ENCODE measurements at places on chromosomes 1 and 21.

DNA sequence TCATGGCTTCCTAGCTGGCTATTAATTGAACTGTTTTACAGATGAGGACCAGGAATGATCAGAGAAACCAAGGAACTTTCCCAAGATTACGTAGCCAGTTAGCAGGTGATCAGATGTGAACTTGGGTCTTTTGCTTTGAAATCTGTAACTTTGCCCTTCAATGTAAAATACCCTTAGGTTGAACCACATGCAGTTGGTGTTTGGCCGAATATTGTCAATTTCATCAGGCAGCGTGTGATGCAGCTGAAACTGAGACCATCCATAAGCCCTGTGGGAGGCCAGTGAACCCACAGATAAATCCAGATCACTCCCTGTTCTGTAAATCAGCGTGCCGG, 150.8 kb downstream of the ETS2 start:
- DNase-seq: no peak

DNA sequence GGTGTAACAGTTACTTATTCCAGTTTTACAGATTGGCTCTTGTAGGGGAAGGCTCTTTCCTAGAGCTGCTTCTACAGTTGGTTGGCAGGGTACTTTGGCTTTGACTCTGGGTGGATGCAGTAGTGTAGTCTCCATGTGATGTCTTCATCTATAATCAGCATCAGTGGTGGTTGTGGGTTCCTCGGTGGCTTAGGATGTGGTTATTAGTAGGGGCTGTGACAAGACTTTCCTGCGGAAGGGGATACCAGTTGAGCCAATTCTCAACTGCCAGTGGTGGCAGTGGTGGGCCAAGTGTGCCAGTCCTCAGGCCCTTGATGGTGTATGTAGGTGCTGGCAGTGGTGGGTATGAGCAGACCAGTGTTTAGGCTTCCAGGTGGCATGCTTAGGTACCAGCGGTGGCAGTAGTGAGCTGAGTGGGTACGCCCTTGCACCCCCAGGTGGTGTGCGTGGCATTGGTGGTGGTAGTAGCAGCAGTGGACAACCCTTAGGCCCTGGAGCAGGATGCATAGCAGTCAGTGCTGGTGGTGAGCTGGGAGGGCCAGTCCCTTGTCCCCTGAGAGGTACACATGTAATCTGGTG, 27.2 kb upstream of the KLF18 start:
- no peak for DNase-seq

DNA sequence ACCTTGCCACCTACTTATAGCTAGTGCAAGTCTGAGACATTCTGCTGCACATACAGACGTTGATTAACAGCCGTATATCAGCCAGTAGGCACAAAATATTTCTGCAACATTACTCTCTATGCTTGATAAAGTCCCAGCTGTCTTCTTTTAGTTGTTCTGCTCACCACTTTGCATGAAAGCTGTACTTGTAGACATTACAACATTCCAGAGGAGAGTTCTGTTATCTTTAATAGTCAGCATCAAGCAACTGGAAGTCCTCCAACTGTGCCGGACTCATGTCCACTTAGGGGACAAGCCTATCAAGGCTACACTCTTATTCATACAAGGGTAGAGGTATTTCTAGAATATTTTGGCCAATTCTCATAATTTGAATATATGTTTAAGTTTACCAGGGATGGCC, 50.0 kb downstream of the CACHD1 start:
- peak; percentile 70 for DNase-seq

GRCh38 chr21:23014021-23014420, 2015.8 kb downstream of the NCAM2 start:
- DNase-seq: no peak

DNA sequence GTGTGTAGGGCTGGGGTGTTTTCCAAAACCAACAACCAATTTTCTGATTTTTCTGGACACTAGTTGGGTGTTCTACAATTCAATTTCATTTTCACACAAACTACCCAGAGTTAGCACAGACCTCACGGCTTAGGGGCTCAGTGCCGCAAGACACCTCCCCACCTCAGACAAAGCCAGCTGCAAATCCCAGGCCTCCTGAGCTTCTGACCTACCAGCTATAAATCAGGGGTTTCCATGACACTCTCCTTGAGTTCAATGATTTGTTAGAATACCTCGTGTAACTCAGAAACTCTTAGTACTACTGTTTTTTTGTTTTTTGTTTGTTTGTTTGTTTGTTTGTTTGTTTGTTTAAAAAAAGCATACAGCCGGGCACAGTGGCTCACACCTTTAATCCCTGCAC, 28.7 kb upstream of the FAM89A start:
- DNase-seq: no peak

DNA sequence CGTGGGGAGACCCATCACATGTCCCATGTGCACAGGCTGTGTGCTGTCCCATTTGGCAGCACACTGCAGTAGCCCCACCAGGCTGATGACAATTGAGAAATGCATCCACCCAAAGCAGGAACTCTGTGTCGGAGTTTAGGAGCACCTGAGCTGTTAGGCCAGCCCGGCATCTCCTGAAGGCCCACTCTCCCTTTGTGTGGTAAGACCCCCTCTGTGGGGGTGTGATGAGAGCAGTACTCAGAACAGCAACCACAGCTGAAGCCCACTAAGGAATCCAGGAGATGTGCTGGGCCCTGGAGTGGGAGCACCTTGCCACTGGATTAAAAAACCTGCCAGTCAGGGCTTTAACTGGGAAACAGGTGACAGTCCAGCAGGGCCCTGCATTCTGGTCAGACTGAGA, 37.2 kb downstream of the FCRL5 start:
- no peak for DNase-seq

GRCh38 chr1:247855911-247856310, 1.1 kb upstream of the TRIM58 start:
- no peak for DNase-seq

- DNase-seq: peak; percentile 9
Measured at GRCh38 chr1:71565262-71565661, 484.4 kb upstream of the ZRANB2 start.

DNA sequence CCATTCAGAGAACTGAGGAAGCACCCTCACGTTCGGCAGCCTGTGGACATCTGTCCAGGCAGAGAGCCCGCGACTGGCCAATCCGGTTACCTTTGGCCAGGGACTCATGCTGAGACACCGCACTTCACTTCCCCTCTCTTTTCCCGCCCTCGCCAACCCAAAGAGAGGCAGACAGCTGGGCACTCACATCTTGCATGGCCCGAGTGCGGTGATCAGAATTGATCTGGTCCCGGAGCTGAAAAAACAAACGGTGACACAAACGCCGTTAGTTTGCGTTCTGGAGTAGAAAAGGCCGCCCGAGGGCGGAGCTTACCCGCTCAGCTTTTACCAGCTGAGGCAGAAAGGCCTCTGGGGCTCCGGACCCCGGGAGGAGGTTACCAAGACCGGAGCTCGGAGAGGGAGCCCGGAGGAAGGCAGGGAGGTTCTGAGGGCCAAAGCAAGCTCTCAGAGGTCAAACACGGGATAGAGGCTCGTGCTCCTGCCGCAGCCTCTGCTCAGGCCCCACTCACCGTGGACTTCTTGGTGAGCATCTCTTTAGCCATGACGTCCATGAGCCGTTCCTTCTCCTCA, 376 bp downstream of the SF3A3 start:
- DNase-seq: no peak

DNA sequence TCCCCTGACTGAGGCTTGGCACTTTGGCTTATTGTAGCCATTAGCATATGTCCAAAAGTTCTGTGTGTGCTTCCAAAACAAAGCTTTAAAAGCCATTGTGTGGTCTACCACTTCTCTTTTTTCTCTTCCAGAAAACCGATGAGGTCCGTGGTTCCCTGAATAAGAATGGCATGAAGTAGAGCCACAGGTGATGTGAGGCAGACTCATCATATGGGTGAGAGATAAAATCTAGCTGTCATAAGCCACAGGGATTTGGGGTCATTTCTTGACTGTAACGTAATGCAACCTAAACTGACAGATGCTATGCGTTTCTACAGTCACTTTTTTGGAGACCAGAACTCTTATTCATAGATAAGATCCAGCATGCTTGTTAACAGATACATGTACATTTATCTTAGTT, 7.0 kb upstream of the GREM2 start:
- no peak for DNase-seq

GRCh38 chr1:41410462-41410861, 49.2 kb downstream of the FOXO6 start:
- no peak for DNase-seq

DNA sequence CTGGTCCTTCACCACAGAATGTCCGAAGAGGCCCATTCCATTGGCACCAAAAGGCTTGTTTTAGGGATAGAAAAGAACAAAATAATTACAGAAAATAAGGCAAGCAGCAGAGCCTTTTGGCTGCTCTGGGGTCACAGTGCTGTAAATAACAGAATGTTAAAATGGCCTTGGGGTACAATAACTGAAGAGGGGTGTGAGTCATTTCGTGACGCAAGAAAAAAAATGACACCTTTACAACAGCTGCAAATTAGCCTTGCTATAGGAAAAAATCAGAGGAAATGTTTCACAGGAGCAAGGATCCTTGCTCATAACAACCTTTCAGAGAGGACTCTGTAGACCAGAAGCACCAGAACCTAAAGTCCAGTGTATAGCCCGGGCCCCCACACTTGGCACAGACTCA, 483.4 kb downstream of the OMA1 start:
- DNase-seq: no peak

DNA sequence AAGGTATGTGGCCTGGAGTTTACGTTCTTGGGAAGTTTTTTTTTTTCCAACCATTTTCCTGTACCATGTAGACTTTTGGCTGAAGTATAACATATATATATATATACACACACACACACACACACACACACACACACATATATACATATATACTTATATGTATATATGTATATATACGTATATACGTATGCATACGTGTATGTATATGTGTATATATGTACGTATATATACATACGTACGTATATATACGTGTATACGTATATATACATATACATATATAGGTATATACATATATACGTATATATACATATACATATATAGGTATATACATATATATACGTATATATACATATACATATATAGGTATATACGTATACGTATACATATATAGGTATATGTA, 18.9 kb downstream of the CR1 start:
- no peak for DNase-seq

GRCh38 chr1:231421546-231421970, 529 bp downstream of the EGLN1 start:
- peak; percentile 52 for DNase-seq

DNA sequence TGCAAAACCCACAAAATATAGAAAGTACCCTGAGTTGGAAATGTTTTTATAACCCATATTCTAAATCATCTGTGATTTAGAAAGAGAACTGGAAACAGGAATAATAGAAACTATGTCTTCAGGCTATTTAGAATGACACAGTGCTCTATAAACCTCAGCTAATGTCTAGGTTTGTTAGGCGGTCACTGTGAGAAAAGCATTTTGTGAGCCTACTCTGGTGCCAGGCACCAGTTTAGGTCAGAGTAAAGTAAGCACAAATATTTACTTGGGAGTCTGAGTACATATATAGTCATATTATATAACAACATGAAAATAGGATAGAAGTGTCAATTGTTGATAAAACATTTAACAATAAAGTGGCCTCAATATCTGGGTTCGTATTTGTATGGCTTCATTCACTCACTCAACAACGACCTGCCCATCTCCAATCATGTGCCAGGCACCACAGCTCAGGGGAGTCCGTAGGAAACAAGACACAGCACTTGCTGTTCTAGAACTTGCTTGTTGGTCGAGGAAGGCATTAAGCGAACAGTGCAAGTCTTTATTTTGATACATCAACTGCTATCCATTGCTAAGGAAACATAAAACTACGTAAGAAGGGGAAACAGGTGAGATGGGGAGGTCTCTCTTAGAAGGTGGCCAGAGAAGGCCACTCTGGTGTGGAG, 37.2 kb downstream of the GNB1 start:
- DNase-seq: no peak

DNA sequence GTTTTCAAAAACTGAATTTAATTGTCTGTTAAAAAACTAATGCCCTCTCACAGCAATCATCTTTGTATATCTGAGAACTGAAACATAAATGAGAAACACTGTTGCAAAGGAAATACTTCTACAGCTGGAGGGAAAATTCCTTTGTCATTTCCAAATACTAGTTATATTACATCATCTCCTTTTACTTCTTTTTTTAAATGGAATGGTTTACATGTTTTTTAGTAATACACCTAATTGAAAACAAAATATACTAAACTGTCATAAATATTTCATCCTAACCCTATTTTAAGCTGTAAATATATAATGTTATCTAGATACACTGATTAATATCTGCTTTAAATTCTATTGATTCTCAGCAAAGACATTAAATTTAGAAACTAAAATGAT, 19.1 kb downstream of the CDC42BPA start:
- DNase-seq: peak; percentile 52

GRCh38 chr1:67759692-67760029, 73.6 kb downstream of the GNG12 start:
- DNase-seq: peak; percentile 56

- DNase-seq: no peak
Measured at GRCh38 chr1:174397261-174397660, 50.5 kb upstream of the GPR52 start.

GRCh38 chr1:29830916-29831315, 594.6 kb downstream of the PTPRU start:
- DNase-seq: no peak

- no peak for DNase-seq
Measured at GRCh38 chr1:154265586-154265985, 6.8 kb upstream of the HAX1 start.

DNA sequence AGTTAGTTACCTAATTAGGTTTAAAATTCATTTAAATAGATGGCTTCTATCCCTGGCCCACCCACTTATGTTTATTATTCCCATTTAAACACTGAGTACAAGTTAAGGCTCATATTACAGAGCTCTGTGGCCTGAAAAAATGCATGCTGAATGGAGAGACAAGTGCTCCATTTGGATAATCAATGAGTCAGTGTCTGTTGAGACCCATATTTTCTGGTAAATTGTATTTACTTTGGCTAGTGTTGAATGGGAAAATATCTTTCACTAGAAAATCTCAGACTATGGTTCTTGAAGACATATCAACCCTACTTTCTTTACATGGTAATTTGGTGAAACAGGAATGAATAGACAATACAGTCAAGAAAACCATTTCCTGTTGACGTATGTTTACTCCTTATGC, 356.0 kb downstream of the S1PR1 start:
- DNase-seq: peak; percentile 40

DNA sequence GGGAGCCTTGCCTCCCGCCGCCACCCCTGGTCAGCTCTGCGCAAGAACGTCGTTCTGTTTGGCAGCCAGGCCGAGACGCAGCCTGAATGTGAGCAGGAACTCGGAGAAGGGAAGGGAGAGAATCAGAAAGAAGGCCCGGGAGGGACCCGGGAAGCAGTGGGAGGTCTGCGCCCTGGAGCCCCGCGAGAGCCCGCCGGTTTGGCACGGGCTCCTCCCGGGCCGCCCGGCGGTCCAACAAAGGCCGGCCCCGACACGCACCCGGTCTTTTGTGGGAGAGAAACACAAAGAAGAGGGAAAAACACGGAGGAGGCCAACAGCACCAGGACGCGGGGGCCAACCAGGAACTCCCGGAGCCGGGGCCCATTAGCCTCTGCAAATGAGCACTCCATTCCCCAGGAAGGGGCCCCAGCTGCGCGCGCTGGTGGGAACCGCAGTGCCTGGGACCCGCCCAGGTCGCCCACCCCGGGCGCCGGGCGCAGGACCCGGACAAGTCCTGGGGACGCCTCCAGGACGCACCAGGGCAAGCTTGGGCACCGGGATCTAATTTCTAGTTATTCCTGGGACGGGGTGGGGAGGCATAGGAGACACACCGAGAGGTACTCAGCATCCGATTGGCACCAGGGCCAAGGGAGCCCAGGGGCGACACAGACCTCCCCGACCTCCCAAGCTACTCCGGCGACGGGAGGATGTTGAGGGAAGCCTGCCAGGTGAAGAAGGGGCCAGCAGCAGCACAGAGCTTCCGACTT, 2.7 kb upstream of the OLIG2 start:
- DNase-seq: no peak

Measured in fibroblast of skin of right biceps (primary cell).